Stimulated activated naive CD4-positive, alpha-beta T cell (primary cell): ENCODE measurements at places on chromosomes 5 and 9.

DNA sequence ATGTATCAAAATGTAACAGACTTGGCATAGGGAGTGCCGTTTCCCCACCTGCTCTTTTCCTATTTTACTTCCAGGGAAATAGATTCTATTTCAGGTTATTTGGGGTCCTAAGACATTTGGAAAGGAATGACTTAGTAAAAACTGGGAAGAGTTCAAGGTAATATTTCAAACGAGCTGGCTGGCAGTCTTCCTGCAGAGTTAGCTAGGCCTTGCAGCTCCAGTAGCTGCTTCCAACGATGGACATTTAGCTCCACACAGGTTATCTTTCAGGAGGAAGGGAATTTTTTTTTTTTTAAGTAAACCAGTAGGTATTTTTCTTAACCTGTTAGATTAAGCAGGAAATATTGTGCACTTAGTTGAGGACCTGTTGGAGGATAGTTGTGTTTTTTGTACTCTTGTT lies 45.2 kb downstream of the TLE4 start:
- DNase-seq, result no peak

DNA sequence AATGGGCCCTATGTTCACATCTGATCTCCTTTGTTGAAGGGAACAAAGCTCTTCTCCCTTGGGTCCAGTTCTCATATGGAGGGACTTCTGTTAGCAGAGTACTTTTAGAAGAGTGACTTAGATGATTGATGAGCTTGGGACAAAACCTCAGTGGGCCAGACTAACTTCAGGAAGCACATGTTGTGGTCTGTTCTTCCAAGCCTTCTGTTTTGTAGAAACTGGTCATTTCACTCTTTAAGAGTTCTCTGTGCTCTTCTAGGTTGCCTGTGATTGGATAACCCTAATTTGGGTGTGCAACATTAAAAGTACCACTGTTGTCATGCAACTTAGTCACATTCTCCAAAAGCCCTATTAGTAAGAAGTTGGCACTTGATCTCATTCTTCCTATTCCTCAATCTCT lies 183.5 kb upstream of the ACO1 start:
- DNase-seq, result no peak

DNA sequence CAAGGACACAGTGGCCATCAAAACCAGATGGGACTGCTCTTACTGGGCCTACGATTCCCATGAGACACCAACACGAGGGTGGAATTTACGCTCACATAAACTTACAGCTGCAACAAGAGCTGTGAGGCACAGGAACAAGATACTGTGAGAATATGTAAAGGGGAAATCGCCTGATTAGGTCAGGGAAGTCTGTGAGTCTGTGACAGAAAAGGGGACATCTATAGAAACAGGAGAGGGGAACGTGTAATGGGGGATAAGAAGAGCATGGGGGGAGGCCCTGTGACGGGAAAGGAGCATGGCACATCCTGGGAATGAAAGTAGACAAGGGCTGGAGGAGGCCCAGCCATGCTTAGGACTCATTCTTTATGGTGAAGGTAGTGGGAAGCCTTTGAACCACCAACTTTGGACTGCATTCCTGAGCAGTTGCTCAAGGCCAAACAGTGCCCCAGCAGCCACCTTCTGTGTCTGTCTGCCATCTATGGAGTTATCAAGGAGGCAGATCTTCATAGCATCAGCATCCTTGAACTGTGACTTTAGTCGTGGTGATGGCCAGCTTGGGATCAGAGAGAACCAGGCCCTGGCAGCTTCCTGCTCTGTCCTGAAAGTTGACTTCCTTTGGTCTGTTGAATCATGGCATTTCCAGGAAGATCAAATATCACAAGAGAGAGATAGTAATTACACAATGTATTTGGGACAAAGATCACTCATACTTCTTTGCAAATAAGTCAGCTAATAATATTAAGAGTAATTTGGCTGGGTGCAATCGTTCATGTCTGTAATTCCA lies 87.9 kb upstream of the FAM169A start:
- DNase-seq, result no peak

DNA sequence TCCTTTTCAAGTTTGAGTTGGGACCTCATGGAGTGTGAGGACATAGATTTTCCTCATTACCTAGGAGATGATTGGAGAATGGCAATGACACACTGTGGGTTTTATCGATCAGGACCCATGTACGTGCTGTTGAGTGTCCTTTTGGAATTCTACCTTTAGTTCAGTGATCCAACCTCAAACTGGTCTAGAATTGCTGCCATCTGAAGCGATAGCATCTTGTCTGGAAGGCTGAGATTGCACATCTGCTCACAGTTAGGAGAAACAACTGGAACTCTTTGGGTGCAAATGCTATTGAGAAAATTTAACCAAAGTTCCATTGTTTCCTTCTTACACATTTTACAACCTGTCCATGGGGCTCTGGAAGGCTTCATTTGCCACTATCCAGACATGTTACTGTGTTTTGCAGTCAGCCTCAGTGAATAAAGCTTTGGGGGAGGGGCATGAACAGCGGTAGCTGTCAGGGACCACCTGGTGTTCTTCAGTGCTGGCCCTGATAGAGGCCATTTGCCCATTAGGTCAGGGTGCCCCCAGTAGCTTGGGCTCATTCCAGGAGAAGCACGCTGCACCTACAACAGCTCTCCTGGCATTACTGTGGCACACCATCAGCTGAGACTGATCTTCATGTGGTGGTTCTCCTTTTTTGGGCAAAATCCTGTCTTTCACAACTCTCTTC lies 123.1 kb downstream of the PDE8B start:
- no peak for DNase-seq

DNA sequence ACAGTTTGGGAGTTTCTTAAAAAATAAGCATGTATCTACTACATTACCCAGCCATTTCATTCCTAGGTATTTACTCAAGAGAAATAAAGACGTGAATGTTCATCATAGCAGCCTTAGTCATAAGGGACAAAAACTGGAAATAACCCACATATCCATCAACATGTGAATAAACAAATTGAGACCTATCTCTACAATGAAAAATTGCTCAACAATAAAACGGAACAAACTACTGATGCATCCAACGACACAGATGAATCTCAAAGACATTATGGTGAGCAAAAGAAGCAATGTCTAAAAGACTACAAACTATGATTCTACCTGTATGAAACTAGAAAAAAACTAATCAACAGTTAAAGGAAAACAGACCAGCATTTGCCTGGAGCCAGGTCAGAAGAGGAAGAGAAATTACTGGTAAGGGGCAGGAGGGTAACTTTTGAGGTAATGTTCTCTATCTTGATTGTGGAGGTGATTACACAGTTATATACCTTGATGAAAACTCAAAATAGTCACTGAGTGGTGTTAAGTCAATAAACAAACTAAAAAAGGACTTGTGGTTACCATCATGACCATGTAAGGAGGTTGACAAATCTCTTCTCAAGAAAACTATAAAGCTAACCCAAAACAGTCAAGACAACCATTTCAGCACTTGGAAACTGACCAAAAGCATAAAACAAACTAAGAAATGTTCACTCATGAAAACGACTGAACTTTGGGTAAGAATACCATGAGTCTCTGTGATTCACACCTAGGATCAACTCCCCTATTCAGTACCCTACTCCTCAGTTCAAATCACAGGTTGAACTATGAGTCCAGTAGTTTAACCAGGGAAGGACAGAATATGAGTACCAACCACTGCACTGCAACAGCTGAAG lies 10.4 kb downstream of the UIMC1 start:
- no peak for DNase-seq

DNA sequence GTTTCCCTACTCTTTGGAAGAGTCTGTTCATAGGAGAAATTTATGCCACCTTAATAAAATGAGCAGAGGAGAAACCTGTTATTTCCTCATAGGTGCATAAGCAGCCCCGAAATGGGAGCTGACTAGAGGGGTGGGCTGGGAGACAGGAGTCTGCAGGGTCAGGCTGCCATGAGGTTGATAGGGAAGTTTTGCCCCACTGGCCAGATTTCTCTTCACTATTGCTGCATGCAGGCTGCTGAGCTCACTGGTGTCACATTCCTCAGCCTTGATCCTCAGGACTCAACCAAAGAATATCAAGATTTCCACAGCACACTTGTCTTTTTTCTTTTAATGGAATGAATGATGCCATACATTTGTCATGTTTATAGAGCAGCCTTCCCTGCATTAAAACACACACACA lies 60.7 kb downstream of the BHMT start:
- DNase-seq, result no peak

DNA sequence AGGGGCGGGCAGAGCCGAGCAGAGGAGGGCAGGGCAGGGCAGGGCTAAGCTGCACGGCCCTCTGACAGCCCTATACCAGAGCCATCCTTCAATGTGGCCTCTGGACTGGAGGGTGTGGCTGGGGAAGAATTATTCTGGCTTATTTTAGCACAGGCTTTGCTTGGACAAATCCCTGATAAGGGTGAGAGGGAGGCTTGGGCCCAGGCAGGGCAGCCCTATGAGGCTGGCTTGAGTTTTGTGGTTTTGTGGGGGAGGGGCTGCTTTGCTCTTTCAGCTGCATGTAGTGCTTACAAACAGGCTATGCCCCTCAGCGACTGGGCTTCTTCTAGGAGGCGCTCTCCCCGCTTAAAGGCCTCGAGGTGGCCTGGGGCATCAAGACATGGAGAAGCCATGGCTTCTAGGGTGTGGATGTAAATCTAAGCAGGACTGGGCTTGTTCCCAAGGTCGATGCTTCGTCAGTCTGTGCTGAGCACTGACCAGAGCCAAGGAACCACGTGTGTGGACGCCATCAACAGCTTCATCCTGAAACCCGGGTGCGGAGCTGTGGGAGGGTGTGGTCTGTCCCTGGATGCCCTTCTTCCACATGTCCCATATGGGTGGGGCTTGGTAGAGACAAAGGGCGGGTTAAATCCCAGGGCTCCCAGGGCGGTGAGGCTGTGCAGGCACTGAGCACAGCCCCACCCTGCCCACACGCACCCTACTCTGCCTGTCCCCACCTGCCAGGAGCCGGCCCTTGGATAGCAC lies 45.7 kb upstream of the IPPK start:
- no peak for DNase-seq

DNA sequence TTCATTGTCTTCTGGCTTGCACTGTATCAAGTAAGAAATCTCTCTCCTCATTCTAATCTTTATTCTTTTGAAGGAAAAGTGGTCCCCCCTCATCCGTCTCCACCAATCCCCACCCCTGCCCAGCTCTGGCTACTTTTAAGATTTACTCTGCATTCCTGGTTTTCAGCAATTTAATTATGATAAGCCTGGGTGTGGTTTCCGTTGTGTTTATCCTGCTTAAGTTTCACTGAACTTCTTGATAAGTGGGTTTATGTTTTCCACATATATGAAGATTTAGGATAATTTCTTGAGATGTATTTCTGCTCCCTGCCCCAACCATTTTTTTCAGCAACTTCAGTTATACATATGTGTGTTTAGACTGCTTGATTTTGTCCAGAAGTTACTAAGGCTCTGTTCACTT lies 46.5 kb downstream of the PTBP3 start:
- no peak for DNase-seq

DNA sequence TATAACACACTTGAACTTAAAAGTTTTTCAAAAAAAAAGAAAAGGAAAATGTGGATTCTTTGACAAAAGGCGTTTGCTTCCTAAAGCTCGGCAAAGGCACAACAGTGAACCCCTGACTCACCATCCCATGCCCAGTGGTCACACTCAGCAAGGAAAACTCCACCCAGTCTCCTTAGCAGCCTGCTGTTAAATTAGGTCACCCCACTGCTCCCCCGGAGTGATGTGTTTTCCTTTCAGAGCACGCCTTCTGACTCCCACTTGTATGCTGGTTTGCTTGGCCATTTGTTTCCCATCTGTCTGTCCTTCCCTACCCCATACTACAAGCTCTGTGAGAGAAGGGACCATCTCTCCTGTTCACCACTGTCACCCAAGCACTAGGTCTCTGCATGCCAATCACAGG lies 23.8 kb downstream of the RETREG1 start:
- no peak for DNase-seq

- no peak for DNase-seq
Observed at GRCh38 chr9:5621327-5621726, 7.6 kb upstream of the RIC1 start.

DNA sequence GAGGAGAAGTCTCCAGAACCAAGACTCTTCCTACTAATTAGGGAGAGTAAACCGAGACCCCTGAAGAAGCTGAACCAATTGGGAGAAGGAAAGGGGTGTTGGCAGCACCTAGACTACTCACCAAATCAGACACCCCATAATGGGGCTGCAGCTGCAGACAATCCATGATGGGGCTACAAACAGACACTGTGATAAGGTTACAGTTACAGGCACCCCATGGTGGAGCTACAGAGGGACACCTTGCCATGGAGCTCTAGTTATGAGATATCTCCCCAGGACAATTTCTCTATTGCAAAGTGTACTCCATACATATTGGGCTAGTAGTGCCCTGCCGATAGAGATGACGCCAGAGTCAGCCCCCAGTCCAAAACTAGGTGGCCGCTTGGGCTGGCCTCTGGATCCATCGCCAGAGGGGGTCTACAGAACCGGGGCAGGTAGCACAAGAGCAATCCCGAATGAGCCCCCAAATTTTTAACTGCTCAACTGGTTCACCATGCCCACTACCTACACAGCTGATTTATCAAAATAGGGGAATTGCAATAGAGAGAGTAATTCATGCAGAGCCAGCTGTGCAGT lies 2.1 kb upstream of the NANS start:
- no peak for DNase-seq

- DNase-seq, result no peak
Observed at GRCh38 chr5:74665273-74665672, 19.8 kb upstream of the HEXB start.

DNA sequence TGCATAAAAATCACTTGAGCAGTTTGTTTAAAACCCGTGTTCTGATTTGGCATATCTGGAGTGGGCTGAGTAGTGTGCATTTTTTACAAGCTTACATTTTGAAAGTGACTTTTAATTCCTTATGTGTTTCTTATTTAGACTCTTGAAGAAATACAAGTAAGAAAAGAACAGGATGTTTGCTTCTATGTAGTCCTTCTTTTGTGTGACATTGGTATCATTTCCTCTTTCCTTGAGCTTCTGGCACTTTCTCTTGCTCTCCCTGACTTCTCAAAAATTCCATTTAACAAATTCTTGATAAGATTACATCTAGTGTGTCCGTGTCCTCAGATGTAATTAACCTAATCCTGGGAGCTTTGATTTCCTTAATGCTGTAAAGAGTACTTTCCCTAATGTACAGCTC lies 12.5 kb downstream of the GARNL3 start:
- DNase-seq, result no peak

DNA sequence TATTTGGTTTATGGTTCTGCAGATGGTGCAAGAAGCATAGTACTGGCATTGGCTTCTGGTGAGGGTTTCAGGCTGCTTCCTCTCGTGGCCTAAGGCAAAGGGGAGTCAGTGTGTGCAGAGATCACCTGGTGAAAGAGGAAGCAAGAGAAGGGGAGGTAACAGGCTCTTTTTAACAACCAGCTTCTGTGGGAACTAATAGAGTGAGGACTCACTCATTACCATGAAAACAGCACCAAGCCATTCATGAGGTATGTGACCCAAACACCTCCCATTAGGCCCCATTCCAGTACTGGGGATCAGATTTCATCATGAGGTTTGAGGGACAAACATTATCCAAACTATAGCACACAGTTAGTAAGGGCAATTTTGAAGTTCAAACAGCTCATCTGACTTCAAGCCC lies 263.5 kb downstream of the TMEM38B start:
- DNase-seq, result no peak
